ENCODE measurements at places on chromosomes 1 and 21.

DNA sequence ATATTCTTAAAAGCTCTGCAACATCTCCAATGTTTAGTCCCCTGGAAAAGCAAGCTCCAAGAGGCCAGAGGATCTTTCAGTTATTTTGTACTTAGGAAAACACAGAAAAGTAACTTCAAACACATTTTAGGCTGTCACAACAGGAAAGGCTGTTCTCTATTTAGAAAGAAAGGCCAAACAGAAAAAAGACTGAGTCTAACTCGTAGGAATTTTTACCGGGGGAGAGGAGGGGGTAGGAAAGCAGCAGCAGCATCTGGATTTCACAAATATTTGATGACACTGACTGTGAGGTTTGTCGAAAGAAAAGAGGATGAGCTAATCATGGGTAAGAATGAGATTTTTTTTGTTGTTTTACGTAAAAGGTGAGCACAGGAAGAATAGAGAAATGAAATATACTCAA lies 107.1 kb downstream of the EIF4G3 start:
- DNase-seq: no peak

DNA sequence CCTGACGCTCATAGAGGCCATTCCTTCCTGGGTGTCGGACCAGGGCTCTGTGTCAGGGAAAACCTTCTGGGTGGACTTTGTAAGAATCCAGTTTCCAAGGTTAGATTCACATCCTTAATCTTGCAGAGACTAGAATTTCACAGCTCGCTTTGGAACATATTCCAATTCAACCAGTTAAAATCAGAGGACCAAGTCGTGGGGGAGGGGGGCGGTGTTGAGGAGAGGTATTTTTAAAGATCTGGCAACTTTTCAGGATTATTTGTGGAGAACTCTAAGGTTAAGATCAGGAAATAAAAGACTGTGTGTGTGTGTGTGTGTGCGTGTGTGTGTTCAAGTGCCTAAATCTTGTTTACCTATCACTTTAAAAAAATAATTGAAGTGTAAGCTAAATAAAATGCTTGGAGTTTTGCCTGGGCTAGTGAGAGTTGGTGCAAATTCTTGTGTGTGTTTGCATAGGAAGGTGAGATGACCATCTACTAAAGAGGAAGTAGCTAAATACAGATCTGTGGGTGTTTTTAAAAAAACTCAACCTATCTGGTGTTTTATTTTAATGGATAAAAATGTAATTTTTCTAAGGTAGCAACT lies 21.8 kb downstream of the TENT5C start:
- DNase-seq: no peak

GRCh38 chr1:3138623-3139151 lies 69.7 kb downstream of the PRDM16 start:
- no peak for DNase-seq

DNA sequence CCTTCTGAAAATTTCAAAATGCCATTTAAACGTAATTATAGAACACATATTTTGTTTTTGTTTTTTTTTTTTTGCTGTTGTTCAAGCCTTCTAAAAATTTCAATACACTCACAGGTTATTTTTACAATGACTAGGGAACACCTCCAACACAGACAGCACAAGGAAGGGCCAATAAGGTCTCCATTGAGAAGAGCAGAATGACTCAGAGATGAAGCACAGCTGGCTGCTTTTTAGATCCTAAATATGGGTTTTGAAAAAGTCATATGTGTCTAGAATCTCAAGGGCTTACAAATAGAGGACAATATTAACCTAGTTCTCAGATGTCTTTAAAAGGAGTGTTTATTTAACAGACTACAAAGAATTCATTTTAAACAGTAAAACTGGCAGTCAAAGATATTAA lies 104.6 kb downstream of the NEGR1 start:
- DNase-seq: no peak

GRCh38 chr1:163922743-163923201 lies 601.0 kb downstream of the NUF2 start:
- DNase-seq: no peak

DNA sequence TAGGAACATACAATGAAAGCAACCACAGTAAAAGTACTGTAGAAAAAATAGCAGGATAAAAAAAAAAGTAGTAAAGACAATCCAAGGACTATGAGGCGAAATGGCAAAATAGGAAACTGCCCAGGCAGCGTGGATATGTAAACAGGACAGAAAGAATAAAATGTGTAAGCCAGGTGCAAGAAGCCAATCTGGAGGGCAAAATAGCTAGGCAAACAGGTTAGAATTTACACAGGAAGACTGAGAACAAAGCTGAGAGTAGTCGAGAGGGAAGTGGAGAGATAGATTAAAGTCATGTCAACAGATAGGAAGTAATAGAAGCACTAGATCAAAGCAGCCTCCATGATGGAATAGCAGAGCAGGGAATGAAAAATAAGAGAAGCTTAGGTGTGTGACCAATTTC lies 124.2 kb upstream of the B3GALT2 start:
- DNase-seq: no peak

- DNase-seq: no peak
Measured at GRCh38 chr1:47621483-47621882, 183.6 kb downstream of the FOXD2 start.

DNA sequence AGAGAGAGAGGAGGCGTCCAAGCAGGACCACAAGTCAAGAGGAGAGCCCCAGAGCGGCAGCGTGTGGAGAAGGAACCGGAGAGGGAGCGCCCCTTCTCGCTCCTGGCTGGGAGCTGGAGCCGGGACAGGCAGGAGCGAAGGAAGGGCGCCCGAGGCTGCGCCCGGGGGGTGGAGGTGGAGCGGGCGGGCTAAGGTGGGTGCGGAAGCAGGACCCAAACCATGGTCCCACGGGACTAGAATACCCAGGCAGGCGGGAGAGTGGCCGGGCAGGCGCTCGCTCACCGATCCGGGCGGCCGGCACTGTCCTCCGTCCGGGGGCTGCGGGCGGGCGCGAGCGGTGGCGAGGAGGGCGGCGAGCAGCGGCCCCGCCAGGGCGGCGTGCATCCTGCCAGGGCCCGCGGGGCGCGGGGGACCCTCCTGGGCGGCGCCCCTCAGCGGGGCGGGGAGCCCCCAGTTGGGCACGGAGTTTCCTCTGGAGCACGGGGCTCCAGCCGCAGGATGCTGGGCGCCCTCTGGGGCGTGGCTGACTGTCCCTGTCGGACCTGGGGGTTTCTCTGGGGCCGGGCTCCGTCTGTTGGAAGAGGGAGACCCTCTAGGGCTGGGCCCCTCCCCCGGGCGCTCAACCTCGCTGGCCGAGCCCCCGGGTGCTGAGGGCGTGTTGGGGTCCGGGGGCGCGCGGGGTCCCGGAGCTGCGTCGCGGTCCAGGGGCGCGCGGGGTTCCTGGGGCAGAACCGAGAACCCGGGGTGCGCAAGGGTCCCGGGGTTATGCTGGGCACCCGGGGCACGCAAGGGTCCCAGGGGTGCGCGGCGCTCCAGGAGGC lies 569 bp downstream of the TRABD2B start:
- DNase-seq: no peak

DNA sequence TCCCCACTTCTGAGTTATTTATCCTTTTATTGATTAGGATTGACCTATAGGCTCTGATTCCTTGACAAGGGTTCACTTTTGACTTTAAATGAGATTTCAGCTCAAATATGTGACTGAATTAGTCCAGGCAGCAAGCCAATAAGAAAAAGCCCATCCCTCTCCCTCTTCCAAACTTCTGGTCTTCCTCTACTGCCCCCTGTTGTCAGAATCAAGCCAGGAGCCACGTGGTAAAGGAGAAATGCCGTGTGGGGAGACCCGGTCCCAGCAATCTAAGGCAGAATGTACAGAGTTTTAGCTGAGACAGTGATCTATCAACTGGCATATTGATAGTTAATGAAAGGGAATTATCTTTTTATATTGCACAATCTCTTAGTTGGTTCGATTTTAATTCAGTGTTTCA lies 5.2 kb downstream of the ADAMTS5 start:
- DNase-seq: no peak

DNA sequence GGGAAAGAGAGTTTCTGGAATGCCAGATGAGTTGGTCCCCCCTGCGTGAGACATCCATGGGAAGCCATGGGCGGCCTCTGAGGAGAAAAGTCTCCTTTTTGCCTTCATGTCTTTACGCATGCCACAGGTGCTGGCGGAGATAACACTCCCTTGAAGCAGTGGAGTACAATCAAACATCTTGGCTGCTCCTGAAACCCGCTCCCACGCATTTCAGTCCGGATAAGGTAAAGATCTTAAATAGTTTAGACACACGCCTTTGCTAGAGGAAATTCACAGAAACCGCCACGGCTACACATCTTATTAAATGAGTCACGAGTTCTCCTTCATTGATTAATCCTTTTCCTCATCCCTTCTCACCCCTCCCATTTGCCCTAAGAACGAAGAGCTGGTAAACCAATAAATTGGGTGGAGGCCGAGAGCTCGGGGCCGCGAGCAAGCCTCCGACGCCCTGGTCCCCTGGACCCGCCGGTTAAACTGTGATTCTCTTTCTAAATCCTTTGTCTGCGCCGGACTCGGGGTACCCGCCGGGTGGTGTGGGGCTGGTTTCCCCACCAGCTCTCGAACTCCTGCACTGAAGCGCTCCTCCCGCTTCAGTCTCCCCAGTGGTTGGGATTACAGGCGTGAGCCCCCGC lies 6.6 kb upstream of the ZNF669 start:
- DNase-seq: peak; percentile 41

DNA sequence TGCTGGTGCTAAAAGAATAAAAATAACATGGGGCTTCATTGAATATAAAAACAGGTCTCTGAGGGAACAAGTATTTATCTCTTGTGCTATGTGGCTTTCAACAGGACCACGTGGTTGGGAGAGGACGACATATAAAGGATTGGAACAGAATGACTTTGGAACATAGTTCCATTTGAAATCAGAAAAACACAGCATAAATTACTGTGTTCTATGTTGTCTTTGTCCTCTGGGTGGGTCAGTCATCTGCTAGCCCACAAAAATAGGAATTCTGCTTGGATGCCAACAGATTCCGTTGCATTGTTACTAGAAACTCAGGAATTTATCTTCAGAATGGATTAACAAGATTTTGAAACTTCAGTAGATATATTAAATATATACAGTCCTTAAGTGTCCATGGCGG lies 5.9 kb downstream of the CEP85 start:
- DNase-seq: no peak

DNA sequence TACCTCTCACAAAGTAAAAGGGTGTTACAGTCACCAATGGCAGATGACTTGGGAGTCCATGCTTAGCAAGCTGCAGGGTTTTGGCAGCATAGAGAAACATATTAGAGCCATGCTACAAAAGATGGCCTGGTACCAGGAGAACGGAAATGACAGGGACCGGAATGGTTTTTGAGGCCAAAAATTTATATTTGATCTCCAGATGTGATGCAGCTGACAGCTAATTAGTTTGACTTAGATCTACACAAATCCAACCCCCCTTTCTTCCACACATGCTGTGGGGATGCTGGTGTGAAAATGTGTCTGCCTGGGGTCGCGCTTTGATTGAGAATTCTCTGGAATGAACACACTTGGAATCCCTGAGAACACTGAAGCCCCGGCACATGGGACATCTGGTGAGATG lies 26.5 kb downstream of the SYF2 start:
- no peak for DNase-seq

DNA sequence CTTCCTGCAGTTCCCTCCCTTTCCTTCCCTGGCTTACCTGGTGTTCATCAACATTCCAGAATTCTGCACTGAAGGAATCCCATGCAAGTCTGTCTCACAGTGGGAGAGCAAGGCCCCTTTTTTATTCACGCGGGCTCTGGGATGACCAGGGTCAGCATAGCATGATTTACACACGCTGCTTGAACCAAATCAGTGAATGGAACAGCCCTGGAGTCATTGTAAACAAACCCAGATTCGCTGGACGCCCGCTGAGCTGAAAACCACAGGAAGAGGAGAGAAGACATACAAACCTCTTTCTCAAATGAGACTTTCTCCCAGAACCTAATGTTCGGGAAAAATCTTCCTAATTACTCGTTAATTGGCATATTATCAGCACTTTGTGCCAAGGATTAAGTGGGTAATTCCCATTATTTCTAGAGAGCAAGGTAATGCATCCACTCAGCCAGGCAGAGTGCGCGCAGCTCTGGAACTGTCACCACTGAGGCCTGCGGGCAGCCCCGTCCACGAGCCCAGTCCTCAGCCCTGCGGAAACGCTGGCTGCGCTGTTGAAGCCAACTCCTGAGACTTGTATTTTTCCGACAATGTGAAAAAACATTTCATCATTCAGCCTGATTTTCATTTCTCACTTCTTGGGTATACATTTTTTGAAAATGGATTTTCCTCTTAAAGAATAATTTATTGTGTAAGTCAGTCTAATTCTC lies 140.0 kb downstream of the ETS2 start:
- DNase-seq: no peak

- peak; percentile 36 for DNase-seq
Measured at GRCh38 chr1:243917177-243917862, 67.3 kb upstream of the AKT3 start.

DNA sequence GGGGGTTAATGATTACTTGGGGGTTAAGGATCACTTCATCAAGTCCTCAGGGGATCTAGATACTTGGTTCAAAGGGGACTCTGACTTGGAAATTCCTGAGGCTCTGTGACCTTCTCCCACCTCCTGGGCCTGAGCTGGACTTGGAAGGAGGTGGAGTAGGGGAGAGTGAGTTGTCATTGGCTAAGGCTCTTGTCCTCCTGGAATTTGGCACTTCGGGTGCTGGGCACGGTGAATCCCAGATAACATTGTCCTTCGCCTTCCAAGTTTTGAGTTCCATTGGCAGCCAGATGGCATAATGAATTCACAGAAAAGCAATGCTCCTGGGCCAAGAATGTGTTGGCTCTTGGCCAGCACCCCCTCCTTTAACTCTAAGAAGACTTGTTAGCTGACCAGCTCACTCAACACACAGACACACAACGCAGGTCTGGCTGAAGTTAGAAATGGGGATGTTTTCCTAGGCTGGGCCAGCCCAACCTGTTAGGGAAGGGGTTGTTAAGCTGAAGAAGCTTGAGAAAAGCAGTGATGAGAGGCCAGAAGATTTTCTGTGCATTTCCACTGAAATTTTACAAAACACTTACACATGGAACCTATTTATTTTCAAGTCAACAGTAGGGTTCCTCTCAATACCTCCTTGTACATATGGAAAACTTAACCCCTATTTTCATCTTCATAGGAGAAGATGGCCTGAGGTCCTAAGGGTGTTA lies 29.7 kb downstream of the SLC26A9 start:
- DNase-seq: no peak

GRCh38 chr1:228212966-228213844 lies 5.4 kb downstream of the OBSCN start:
- peak; percentile 93 for DNase-seq
